ENCODE measurements at places on chromosomes 3 and 15.

DNA sequence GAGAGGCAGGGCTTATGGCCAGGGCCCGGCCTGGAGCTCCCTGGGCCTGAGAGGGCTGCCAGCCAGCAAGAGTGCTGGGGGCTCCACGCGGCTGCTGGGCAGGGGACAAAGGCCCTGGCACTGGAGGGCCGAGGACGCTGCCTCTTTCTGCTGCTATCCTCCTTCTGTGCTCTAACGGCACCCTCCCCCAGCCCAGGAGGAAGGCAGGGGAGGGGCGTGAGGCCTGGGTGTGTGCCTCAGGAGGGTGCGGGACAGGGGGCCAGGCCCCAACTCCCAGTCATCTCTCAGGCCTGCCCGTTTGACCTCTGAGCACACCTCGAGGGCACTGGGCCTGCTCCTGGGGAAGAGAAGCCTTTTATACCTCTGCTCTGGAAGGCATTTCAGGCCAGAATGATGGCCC is 115.5 kb downstream of the ADCY5 start:
- no peak for DNase-seq

GRCh38 chr15:26165546-26165945 is 302.4 kb upstream of the ATP10A start:
- DNase-seq = no peak

DNA sequence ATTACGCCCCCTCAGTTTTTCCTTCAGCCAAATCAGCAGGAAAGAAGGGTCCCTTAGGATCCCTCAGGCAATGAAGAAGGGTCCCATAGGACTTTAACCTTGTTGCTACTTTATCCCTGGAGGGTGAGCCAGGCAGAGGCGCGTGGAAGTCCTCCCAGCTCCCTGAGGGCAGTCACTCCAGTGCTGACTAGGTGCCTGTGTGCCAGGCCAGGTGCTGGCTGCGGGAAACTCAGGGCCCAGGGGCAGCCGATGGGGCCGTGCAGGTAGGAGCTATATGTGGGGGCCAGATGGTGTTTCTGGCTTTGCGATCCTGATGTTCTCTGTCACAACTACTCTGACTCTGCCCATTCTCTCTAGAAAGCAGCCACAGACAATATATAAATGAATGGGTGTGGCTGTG is 42.8 kb upstream of the IQSEC1 start:
- DNase-seq = no peak

GRCh38 chr3:140467104-140467577 is 210.7 kb upstream of the TRIM42 start:
- DNase-seq = peak; percentile 1

- peak; percentile 99 for DNase-seq
Measured at GRCh38 chr15:66765478-66766281, 63.6 kb downstream of the SMAD6 start.

- no peak for DNase-seq
Measured at GRCh38 chr15:78316283-78317083, 17.1 kb upstream of the SKIC8 start.

DNA sequence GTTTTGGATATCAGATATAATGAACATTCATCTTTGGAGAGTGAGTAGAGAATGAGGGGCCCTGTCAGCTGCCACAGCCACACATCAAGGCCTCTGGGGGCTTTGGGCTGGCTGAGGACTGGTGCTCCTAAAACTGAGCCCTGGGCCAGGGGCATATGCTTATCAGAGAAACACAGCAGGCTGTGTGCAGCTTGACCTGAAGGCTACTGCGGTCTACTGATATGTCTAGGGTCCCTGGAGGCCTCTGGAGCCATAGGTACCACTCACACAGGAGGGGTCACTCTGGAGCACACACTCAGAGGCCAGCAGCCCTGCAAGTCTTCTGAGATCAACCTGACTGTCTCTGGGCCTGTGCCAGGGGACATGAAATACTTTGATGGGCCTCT is 7.6 kb downstream of the TF start:
- no peak for DNase-seq

DNA sequence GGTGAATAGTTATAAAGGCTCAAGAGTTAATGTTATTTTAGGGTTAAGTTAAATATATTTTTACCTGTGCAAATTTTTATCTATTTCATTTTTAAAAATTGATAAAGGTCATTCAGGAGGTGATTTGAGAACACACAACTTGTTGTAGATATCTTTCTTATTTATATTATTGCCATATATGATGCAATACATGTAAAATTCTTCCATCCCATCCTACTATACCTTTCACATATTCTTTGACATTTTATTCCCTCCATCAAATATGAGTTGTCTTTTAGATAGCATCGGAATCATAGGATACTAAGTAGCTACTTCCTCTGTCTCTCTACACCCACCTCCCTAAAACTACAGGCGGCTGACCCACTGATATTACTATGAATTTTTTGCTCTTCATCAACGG is 734.1 kb downstream of the FHIT start:
- DNase-seq = no peak

GRCh38 chr3:131541288-131541687 is 38.5 kb upstream of the MRPL3 start:
- no peak for DNase-seq

DNA sequence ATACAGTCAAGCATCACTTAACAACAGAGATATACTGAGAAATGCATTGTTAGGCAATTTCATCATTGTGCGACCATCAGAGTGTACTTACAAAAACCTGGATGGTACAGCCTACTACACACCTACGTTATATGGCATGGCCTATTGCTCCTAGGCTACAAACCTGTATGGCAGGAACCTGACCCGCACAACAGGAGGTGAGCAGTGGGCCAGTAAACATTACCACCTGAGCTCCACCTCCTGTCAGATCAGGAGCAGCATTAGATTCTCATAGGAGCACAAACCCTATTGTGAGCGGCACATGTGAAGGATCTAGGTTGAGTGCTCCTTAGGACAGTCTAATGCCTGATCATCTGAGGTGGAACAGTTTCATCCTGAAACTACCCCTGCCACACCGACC is 89.7 kb downstream of the SCAPER start:
- no peak for DNase-seq

GRCh38 chr3:73365756-73366397 is 258.9 kb downstream of the PDZRN3 start:
- no peak for DNase-seq

GRCh38 chr15:91940496-91941381 is 87.2 kb downstream of the SLCO3A1 start:
- DNase-seq = peak; percentile 35

- no peak for DNase-seq
Measured at GRCh38 chr15:43251871-43252250, 14.9 kb downstream of the TGM5 start.

DNA sequence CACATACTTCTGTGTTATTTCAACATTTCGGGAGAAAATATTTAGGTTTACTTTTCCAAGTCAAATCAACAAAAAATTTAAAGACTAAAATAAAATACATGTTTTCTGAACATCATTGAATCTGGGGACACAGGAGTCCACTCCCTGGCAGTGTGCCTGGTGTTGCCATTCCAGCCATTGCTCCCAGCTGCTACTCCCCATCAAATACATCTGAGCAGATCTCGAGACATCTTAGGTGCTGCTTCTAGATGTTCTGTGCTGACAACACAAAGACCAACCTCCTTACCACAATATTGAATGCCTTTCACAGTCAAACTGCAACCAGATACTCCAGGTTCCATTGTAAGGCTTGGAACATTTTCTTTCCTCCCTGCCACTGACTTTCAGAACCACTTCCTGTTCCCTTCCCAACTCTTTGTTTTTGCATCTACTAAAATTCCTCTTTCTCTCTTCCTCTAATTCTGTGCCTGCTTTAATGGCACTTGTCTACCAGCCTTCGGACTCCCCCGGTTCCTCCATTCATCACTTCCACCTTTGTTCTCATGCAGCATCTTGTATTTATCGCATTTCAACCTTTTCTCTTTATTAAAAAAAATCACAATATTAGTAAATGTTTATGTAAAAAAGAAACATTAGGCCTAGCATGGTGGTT is 81.1 kb upstream of the SLC4A7 start:
- no peak for DNase-seq

GRCh38 chr15:95170561-95171380 is 939.4 kb downstream of the MCTP2 start:
- DNase-seq = no peak

DNA sequence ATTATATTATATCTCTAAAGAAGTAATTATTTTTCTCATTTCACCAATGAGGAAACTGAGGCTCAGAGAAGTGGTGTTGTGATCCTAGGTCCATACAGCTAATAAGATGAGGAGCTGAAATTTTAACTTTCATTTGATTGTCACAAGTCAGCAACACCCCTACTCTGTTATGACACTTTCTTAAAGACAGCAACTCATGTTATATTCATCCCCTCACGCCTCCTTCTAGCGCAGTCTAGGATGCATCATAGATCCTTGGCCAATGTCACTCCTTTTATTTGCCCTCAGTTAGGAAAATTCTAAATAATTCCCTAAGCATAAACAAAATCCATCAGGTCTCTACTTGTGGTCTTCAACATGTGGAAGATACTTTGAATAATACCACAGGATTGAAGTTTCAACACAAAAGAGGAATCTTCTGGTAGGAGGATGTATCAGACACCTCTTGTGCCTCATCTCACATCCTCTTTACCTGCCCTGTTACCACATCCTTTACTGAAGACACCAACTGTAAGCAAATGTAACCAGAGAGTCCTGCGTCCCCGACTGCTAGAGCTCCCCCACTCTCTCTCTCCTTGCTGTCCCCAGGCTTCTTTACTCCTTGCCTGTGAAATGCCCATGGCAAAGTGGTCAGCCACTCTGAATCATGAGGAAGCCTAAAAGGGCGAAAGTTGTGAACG is 53.7 kb downstream of the TRIM42 start:
- no peak for DNase-seq

All from common myeloid progenitor, CD34-positive (primary cell).